ENCODE measurements at places on chromosomes 6 and 20. TPM values are rescaled to one million over a fixed set of nuclear protein-coding genes. Genes with fewer than 3 reads are reported as not detected.

Gene NAA20
- 75.3 TPM for polyA plus RNA-seq

DNA sequence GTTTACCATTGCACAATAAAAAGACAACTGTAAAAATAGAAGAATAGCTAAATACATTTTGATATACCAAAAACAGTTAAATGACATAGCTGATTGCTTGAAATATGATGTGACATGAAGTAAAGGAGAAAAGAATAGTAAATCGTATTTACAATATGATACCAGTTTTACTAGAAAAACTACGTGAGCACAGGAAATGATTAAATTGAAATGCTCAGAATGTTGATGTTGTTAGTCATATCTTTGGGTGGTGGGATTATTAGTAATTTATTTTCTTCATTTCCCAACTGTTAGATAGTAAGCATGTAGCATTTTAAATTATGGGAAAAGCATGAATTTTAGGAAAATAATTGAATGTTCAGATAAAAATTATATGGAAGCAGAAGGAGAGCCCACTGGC, 268.3 kb upstream of the TAB2 start:
- no peaks in the 10 kb centered on the region for H3K36me3 ChIP-seq
- DNase-seq: no peak
- no peak overlapping the region for H3K4me3 ChIP-seq
- no peak overlapping the region for H3K27ac ChIP-seq
- H3K4me1 ChIP-seq: peaks cover 11% of the 10 kb centered on the region
- H3K27me3 ChIP-seq: no peaks in the 10 kb centered on the region

Gene SLC22A7
- polyA plus RNA-seq: not detected

DNA sequence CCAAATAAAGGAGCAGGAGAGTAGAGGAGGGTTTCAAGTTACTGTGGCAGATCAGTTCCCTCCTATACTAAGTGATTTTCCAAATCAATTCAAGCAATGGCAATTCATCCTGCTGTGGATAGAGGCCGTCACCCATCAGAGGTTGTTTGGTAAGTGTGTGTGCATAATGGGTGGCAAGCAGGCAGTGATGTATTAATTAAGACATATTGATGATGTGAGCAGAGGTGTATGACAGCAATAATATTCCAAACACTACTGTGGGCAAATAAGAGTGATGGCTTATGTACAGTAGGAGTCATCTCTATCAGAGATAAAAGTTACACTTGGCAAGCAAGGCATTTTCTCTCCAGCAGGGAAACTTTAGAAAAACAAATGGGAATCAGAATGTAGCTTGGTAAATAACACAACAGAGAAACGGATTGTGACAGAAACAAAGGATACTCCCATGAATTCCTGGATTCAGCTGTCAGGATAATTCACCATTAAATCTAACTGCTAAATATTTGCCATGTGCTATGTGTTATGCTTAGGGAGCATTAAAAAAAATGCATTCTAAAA, 196.3 kb downstream of the KHDC1L start:
- H3K4me1 ChIP-seq: peaks cover 6% of the 10 kb centered on the region
- H3K4me3 ChIP-seq: no peak overlapping the region
- no peaks in the 10 kb centered on the region for H3K27me3 ChIP-seq
- DNase-seq: no peak
- H3K36me3 ChIP-seq: peaks cover 3% of the 10 kb centered on the region

DNA sequence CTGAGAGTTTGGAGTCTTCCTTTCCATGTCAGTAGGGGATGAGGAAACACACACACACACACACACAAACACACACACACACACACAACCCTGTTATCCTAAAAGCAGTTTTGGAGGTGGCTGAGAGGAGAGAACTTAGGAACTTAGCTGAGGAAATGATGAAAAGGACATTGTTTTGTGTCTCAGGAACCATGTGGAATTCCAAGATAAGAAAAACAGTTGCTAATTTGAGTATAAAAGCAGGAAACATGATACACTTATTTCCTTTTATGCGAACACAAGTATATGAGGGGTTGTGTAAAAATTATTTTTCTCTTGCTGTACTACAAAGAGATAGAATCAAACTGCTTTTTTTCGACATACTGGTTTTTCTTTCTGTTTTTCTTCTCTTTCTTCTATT, at the start of gene MYCT1:
Gene MYCT1, plus strand, starts transcription at position 264 of the 400 bp plus-strand sequence. Its CDS starts 6 bp downstream, at position 270.
- no peak for DNase-seq
- H3K36me3 ChIP-seq: no peaks in the 10 kb centered on the region
- no peak within 1 kb of the TSS for H3K27ac ChIP-seq
- H3K27me3 ChIP-seq: peaks cover 29% of the 10 kb centered on the region
- no peaks in the 10 kb centered on the region for H3K4me1 ChIP-seq
- H3K4me3 ChIP-seq: no peak within 1 kb of the TSS

Gene SLC17A2
- polyA plus RNA-seq: not detected
